ENCODE measurements at places on chromosomes 12 and 14. TPM values are rescaled to one million over a fixed set of nuclear protein-coding genes. Genes with fewer than 3 reads are reported as not detected.

TBX3 gene
- 36.5 TPM for total RNA-seq

KLRC2 gene
- total RNA-seq: 3.3 TPM

SPTB gene
- total RNA-seq: 2.4 TPM

KCNJ8 gene
- 13.8 TPM for total RNA-seq

OTX2 gene
- total RNA-seq: not detected

SLC2A13 gene
- total RNA-seq: 13.2 TPM

FAM186B gene
- total RNA-seq: 0.20 TPM
